ENCODE measurements at places on chromosomes 7 and 10.

GRCh38 chr7:157028199-157028903 lies 17.9 kb upstream of the MNX1 start:
- DNase-seq: no peak

- DNase-seq: no peak
These were observed 71.0 kb downstream of the CASD1 start for GRCh38 chr7:94580601-94581000.

DNA sequence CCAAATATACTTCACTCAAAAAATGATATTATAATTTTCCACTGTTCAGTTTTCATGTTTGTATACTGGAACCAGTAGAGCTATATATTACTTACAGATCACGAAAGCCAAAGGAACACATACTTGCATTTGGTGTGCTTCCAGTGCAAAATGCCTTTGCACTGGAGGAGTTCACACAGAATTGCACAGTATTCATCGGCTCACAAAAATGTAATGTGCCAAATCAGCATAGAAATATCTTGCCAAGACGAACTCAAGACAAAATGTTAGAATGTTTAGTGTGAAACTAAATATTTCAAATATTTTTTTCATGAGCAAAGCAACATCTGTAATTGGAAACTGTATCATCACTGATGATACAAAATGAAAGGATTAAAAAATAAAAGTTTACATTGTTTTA lies 646.2 kb upstream of the SEMA3D start:
- DNase-seq: no peak

GRCh38 chr7:139721417-139721816 lies 56.4 kb downstream of the HIPK2 start:
- no peak for DNase-seq

DNA sequence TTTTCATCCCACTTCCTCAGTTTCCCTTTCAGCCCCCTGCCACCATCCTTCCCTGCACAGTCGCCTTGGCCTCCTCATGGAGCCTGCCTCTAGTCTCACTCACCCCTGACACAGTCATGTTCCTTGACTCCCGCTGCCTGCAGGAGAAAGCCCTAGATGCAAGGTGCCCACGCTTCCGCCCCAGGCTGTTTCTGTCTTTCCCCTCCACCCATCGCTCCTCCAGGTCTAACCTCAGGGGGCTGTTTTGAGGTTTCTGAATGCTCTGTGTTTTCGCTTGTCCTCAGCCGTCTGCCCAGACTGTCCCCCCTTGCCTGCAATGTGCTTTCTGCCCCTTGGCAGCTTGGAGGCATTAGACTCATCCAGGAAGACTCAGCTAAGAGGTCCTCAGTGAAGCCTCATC lies 89.9 kb downstream of the EMX2 start:
- no peak for DNase-seq

GRCh38 chr7:151987748-151988529 lies 31.7 kb downstream of the GALNTL5 start:
- DNase-seq: no peak

GRCh38 chr7:102843850-102844249 lies 69.0 kb upstream of the LRRC17 start:
- DNase-seq: peak; percentile 61

Measured in NB4 (cell line).